Natural killer cell treated with Interleukin-12 subunit alpha and Interleukin-12 subunit beta and Interleukin-15 and Interleukin-18, amount 100 ng/mL, for 72 hours (primary cell): ENCODE measurements at places on chromosomes 6 and 20. TPM values are rescaled to one million over a fixed set of nuclear protein-coding genes. Genes with fewer than 3 reads are reported as not detected.

Gene CRISP2
- not detected for total RNA-seq

Gene GPX6
- total RNA-seq = not detected

Gene LPA
- not detected for total RNA-seq

Gene NKAIN2
- total RNA-seq = not detected

Gene ZBP1
- total RNA-seq = 4.8 TPM

Gene TRIM40
- not detected for total RNA-seq

Gene ITPR3
- total RNA-seq = 27.6 TPM

Gene HDGFL1
- not detected for total RNA-seq

Gene FOXP4
- total RNA-seq = 52.4 TPM

Gene MMP24
- total RNA-seq = not detected

DNA sequence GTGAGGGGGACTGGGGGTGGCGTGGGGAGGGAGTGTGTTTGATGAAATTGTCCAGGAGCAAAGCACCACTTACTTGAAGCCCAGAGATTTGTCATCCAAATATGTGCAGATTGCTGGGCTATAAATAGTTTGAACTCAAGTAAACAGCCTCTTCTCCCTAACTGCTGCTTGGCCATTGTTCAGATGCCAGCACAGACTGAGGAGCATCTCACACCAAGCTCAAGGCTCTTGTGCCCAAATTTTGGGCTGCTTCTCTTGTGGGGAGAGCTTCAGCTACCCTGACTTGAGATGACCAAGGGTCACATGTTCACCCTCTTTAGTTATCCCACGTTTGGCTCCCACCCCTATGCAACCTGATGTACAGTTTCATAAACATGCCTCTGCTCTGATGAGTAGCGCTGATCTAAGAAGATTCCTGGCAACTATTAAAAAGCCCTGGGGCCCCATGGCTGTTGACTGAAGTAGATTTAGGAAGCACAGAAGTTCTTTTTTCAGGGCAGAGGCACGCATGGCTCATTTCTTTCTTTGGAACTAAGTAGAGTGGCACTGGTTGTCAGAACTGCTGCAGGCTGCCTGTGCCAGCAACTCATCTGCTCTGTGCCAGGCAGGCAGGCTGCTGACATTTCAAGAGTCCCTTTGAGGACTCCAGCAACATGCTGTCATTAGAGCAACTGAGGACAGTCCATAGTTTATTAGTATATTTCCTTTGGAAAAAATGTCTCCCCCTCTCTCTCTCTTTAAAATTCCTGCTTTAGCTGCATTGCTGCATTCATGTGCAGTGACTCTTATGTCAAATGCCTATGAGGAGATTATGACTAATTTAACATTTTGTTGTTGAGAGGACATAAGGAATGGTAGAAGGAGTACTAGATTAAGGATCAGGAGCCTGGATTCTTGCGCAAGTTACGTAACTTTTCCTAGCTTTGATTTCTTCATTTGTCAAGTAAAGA lies 9.6 kb upstream of the PKIG start:
- DNase-seq = no peak

DNA sequence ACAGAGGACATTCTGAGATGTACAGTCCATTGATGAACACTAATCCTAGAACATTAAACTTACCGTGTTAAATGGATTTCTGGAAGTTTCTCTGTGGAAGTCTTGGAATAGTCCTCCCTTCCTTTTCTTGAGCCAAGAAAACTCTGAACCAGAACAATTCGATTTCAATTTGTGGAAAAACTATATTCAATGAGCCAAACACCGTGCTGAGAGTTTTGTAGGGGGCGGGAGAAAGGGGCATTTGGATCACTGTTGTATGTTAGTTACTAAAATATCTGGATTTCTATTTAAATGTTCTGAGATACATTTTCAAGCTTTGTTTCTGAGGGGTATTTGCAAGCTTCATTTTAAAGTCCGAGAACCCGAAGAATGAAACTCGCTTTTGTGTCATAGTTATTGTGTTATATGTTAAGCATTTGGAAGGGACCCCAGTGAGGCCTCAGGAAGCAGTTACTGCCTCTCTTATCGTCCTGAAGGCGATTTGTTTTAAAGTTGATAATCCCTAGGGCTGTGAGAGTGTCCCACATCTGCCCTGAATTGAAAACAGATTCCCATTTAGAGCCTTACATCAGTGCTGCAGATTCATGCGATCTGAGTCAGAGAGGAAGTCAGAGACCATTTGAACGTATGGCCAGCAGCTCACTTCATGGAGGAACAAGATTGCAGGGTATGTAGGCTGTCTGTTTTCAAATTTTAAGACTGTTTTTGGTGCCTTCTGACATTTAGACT lies 70.8 kb upstream of the SASH1 start:
- no peak for DNase-seq

DNA sequence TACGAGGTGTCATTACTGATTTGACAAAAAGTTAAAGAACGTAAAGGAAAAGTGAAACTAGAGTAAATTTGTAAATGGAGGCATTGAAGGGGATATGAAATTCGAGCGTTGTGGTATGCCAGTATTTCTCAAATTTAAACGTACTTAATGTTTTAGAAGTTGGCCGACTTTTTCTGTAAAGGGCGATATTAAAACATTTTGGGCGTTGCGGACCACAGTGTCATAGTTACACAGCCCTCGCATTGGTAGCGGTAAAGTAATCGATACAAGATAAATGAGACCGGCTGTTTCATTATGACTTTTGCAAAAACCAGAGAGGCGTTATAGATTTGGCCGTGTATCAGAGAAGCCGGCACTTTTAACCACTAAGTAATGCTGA lies 39.6 kb downstream of the OR2B2 start:
- DNase-seq = no peak

DNA sequence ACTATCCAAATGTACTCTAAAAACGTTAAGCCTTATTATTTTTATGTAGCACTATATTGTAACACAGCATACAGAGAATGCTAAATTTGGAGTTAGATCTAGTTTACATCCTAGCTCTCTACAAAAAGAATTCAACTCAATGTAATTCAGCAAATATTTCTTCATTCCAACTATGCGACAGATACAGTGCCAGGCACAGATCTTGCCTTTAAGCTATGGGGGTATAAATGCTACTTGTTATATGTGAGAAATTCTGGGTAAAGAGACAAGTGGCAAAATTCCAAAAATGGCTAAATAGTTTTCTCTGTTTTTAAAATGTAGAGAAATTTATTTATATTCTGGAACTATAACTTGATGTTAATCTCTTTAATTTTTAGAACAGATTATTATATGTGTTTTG lies 63.2 kb downstream of the SEL1L2 start:
- no peak for DNase-seq

DNA sequence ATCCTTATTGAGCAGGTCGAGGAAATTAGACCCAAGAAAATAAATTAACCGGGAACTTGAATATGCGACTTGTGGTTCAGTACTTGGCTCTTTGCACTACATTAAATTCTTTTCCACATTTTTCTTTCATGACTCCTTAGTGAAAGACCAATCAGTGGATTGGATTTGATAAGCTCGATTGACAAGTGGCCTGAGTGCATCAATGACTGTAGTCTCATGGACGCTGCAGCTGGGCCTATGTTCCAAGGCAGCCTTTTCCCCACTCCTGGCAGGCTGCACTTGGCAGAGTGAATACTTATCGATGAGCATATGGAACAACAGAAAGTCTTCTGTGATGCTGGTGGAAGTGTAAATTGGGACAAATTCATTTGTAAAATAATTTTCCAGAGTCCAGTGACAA lies 210.8 kb upstream of the EXOC2 start:
- DNase-seq = no peak

DNA sequence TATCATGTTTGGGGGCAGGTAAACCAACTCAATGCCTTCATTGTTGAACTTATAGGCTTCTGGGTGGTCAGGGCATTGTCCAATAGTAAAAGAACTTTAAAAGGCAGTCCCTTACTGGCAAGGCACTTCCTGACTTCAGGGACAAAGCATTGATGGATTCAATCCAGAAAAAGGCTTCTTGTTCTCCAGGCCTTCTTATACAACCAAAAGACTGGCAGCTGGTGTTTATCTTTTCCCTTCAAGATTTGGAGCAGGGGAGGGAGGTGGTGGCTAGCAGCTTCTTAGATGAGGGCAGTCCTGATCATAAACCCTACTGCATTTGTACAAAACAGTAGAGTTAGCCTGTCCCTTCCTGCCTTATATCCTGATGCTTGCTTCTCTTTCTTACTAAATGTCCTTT lies 57.5 kb downstream of the NCOA3 start:
- no peak for DNase-seq

DNA sequence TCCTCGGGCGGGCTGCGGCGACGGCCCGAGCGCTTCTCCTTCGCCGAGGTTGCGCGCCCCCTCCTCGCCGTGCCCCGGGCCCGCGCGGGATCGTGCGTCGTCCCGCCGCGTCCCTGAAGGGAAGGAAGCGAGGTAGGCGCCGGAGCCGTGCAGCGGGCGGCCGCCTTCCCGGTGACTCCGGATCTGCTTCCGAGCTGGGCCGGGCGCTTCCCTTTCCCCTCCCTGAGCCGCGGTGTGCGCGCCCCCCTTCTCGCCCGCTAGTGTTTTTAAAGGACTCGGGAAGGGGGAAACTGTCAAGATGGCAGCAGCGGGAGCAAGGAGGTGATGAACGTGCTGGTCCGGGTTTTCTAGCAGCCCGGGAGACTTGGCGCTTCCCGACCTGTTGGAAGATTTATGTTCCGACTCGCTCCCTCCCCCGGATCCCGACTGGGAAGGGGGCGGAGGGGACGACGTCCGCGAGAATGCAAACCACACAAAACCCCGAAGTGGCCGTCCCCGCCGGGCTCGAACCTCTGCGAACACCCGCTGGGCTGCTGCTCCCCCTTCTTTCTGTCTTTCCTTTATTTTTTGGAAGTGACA lies 744 bp upstream of the FOXO3 start:
- DNase-seq = no peak

- DNase-seq = no peak
Observed at GRCh38 chr6:100099189-100100074, 105.4 kb upstream of the MCHR2 start.

GRCh38 chr6:38086346-38086745 lies 266.8 kb downstream of the ZFAND3 start:
- DNase-seq = no peak

DNA sequence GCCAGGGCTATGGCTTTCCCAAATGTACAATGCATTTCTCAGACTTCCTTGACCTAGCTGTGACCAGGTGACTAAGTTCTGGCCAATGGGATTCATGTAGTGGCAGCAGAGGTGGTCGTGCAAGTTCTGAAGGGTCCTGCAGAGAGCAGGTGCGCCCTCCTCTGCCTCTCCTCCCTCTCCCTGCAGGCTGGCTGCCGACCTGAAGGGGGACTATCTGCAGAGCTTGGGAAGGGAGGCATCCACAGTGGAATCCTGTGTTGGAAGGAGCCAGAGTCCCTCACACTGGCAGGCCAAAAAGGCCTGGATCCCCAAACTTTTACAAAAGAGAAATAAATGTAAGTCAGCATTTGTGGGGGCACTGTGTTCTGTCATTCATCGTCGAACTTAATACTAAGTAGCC lies 66.6 kb downstream of the CDH26 start:
- DNase-seq = no peak

DNA sequence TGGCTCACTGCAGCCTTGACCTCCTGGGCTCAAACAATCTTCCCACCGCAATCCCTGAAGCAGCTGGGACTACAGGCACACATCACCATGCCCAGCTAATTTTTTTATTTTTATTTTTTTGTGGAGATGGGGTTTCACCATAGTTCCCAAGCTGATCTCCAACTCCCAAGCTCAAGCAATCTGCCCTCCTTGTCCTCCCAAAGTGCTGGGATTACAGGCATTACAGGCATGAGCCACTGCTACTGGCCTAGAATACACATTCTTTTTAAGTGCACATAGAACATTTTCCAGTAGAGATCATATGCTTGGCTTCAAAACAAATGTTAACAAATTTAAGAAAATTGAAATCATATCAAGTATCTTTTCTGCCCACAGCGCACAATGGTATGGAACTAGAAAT lies 176.8 kb upstream of the MARCKS start:
- no peak for DNase-seq

DNA sequence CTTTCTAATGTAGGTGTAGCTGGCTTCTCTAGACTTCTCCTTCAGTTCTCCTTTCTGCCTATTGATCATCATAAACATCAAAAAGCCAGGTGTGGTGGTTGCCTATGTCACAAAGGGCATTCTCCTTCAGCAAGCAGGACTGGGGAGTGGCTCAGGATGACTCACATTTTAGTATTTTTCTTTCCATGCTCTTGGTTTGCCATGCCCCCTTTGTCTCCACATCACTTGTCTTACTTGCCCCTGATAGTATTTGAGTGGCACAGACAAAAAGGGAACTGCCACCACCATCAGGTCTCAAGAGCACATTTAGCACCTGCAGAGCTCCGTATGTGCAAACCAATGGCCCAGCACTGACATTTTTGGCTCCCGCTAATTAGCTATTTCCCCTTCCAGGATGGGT lies 698.8 kb downstream of the DHX35 start:
- no peak for DNase-seq

GRCh38 chr6:80196906-80197305 lies 90.4 kb downstream of the BCKDHB start:
- DNase-seq = no peak

GRCh38 chr6:25333471-25333870 lies 54.3 kb downstream of the CARMIL1 start:
- DNase-seq = no peak
